NK-92 treated with Interleukin-12 subunit alpha and Interleukin-12 subunit beta, amount 100 ng/mL, for 24 hours (cell line): ENCODE measurements at places on chromosomes 12 and 14.

GRCh38 chr12:88633312-88633711, 53.0 kb upstream of the KITLG start:
- DNase-seq: no peak

DNA sequence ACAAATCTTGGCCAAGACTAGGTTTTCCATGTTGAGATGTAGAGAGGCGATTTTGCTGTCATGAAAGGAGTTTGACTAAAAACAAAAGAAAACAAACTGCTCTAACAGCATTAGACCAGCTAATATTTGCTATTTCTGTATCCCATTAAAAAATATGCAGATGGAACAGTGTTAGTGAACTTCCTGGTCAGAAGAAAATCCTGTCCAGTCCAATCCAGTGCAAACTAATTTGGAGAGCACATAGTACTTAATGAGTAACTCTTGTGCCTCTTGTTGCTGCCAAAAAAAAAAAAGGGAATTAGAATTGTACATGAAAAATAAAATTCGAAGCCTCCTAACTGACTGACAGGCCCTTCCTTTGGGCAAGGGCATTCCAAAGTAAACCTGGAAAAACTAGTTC, 298.8 kb downstream of the ETNK1 start:
- no peak for DNase-seq

DNA sequence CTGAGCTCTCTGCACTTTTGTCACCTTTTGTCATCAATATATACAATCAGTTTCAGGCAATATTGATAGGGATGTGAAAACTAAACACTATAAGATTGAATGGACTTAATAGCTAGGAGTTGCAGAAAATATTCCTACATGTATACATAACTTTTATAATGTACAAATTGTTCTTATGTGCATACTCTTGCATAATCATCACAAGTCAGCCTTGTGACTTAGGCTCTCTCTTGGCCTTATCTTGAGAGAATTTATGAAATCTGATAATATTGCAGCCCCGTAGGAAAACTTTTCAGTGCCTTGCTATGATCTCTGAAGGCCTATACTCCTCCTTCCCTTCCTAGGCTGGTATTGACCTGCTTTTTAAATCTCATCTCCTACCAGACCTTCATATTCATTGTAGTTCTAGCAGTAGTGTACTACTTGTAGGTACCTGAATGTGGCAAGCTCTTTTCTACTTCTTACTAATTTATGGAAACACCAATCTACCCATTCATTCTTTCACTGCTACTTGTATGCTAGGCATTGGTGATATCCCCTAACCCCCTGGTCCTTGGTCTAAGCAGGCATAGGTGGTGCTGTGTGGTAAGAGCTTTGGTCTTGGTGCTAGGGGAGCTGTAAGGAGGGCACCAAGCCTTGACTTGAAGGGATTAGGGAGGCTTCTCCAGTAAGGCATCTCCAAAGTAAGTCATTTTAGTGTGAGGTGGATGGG, 100.0 kb downstream of the PRKCH start:
- DNase-seq: no peak

DNA sequence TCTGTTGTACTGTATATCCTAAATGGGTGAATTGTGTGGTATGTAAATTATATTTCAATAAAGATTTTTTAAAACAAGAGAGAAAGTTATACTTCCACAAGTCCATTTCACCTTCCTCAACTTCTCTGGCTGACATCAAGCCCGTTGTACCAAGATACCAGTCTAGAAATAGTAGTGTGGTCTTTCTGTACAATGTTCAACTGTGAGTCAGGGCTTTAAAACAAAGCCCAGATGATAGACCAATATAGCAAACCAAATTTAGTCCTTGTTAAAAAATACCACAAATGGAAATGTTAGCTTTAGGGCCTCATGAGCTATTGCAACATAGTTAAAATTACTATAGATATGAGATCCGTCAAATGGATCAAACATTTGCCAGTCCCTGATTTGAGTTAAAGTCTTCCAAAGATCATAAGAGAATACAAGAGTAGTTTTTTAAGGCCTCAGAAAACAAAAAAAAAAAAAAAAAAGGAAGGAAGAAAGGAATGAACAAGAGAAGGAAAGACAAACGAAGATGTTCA, 49.0 kb upstream of the EGLN3 start:
- DNase-seq: no peak

DNA sequence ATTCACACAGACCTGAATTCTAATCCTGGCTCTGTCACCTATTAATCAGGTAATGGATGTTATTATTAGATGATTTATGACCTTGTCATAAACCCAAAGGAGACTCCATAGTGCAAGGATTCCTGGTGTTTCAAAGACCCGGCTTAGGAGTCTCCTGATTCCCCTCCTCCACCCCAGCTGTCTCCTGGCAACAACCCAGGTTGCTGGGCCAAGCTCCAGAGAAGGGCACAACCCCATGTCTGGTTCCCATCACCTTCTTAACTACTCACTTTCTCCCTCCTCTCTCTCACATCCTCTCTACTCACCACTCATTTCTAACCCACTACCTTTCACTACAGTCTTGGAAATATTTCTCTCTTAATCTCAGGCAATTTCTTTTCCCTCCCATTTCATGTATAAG, 41.6 kb downstream of the RHOJ start:
- DNase-seq: no peak

- DNase-seq: no peak
Observed at GRCh38 chr12:120390540-120391120, 21.7 kb upstream of the MSI1 start.

DNA sequence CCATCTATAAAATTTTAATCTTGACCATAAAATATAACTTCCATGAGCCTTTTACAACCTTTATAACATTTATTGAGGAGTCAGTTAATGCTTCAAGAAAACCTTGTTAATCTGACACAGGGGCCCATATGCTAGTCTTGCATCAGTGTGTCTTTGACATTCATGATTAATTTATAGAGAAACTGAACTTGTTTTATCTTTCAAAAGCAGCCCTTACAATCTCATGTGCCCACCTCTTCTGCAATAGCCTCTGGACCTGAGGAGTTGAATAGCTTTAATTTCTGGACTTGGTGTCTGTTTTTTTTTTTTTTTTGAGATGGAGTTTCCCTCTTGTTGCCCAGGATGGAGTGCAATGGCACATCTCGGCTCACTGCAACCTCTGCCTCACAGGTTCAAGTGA, 8.6 kb upstream of the LPCAT3 start:
- no peak for DNase-seq

DNA sequence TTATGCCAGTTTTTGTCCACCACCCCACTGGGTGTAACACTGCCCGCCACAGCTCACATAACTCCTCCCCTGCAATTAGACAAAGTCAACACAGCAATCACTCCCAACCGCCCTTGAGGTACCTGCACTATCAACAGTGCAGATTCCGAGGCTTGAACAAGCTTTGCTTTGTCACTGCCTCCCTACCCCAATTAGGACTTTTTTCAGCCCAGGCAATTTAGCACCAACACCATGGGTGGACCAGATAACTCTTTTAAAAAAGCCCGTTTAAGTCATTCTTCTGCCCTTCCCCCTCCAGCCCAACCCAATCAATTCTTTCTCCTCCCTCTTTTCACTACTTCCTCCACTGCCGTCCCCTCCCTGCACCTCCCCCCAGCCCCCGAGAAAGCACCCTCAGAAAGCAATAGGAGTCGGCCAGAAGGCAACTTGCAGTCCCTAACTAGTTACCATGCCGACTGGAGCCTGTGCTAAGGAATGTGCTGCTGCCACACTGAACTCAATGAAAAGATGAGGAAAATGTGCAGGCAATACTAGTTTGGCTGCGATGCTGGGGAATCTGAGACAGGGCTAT, 45.7 kb upstream of the OTX2 start:
- no peak for DNase-seq
